Psoas muscle (tissue), 8 donors: ENCODE measurements at places on chromosomes 13 and 19. TPM values are rescaled to one million over a fixed set of nuclear protein-coding genes. Genes with fewer than 3 reads are reported as not detected.
A peak's percentile ranks its signal among the peaks of the same experiment; 100 is the strongest.

DNA sequence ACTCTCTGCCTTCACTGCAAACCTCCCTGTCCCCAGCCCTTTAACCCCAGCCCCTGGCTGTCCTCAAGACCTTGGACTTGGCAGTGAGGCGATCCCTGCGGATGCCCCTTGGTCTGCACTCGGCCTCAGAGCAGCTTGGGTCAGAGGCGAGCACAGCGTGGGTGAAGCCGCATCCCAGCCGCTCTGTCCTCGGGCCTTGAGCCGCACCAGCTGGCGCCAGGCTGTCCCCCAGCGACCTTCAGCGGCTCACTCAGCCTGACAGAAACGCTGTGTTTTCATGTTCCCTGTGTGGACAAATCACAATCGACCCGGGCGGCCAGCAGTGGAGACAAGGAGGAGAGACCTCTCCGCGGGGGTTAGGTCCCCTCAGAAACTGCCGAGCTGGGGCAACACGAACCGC is 52.0 kb downstream of the GNG7 start:
- no peak overlapping the region for H3K27ac ChIP-seq
- no peaks in the 10 kb centered on the region for H3K27me3 ChIP-seq
- no peaks in the 10 kb centered on the region for H3K4me1 ChIP-seq
- H3K4me3 ChIP-seq: no peak overlapping the region

DNA sequence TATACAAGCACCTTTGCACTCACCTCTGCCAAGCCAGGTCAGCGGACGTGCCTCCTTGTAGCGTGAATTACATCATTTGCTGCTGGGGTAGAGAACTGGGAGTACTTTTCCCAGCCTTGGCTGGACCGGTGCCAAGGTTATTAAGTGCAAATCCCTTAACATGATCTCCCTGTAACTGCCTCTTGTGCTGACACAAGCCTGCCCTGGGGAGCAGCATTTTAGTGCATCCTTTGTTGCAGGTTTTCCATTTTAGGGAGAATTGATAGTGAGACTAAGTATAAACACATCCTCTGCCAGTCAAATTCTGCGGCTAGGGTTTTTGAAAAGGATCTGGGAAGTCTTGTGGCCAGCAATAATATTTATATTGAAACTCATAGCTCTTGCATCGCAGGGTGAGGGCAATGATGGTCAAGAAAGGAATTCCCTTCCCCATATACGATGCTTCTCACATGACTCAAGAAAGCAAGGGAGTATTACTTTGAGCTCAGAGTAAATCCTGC is 32.7 kb upstream of the DCLK1 start:
- H3K27ac ChIP-seq: no peak overlapping the region
- H3K4me1 ChIP-seq: no peaks in the 10 kb centered on the region
- H3K27me3 ChIP-seq: no peaks in the 10 kb centered on the region

GRCh38 chr19:6778386-6778785 is 5.9 kb downstream of the VAV1 start:
- no peak overlapping the region for H3K27ac ChIP-seq
- no peaks in the 10 kb centered on the region for H3K27me3 ChIP-seq
- no peak for DNase-seq
- no peaks in the 10 kb centered on the region for H3K4me1 ChIP-seq
- H3K4me3 ChIP-seq: no peak overlapping the region
- no peaks in the 10 kb centered on the region for H3K36me3 ChIP-seq

ZNF66 gene
- polyA plus RNA-seq: 0.34 TPM

- H3K27ac ChIP-seq: no peak overlapping the region
- no peak overlapping the region for H3K4me3 ChIP-seq
- no peak for DNase-seq
- H3K27me3 ChIP-seq: no peaks in the 10 kb centered on the region
- H3K36me3 ChIP-seq: no peaks in the 10 kb centered on the region
These were observed 9.6 kb upstream of the METTL21C start for GRCh38 chr13:102704238-102705058.

- no peaks in the 10 kb centered on the region for H3K27me3 ChIP-seq
- peak; percentile 46 for DNase-seq
- H3K4me1 ChIP-seq: peaks cover 15% of the 10 kb centered on the region
- peak overlapping the region; percentile 23 for H3K27ac ChIP-seq
These were observed 7.7 kb downstream of the TECR start for GRCh38 chr19:14536926-14537692.

DNA sequence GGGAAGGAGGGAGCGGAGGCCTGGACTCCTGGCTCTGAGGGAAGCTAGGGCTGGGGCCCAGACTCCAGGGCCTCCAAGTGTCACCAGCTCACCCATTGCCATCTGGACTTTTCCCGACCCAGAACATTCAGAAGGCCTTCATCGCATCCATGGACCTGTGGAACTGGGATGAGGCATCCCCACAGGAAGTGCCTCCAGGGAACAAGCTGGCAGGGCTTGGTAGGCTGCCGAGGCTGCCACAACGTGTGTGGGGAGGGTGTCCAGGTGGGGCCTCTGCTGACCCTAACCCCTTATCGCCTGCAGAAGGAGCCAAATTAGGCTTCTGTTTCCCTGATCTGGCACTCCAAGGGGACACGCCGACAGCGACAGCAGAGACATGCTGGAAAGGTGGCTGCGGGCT is 767 bp downstream of the ETV2 start:
- DNase-seq: no peak
- H3K4me1 ChIP-seq: peaks cover 4% of the 10 kb centered on the region
- peaks cover 12% of the 10 kb centered on the region for H3K36me3 ChIP-seq
- H3K4me3 ChIP-seq: no peak overlapping the region

GRCh38 chr13:23922005-23922932 is 25.0 kb upstream of the C1QTNF9B start:
- no peaks in the 10 kb centered on the region for H3K36me3 ChIP-seq
- H3K27me3 ChIP-seq: no peaks in the 10 kb centered on the region
- no peaks in the 10 kb centered on the region for H3K4me1 ChIP-seq

GRCh38 chr19:30340771-30341561 is 31.2 kb upstream of the ZNF536 start:
- DNase-seq: no peak
- no peak overlapping the region for H3K4me3 ChIP-seq
- H3K36me3 ChIP-seq: no peaks in the 10 kb centered on the region
- H3K27ac ChIP-seq: no peak overlapping the region

- no peaks in the 10 kb centered on the region for H3K36me3 ChIP-seq
- no peak overlapping the region for H3K27ac ChIP-seq
- H3K4me3 ChIP-seq: no peak overlapping the region
- no peak for DNase-seq
- no peaks in the 10 kb centered on the region for H3K4me1 ChIP-seq
These were observed 214.8 kb downstream of the COG6 start for GRCh38 chr13:39870197-39870747.

- DNase-seq: no peak
- H3K4me3 ChIP-seq: no peak overlapping the region
- H3K36me3 ChIP-seq: no peaks in the 10 kb centered on the region
- H3K4me1 ChIP-seq: no peaks in the 10 kb centered on the region
- no peak overlapping the region for H3K27ac ChIP-seq
- H3K27me3 ChIP-seq: no peaks in the 10 kb centered on the region
These were observed 302.6 kb downstream of the TDRD3 start for GRCh38 chr13:60699636-60700035.

TSSK6 gene
- polyA plus RNA-seq: 0.37 TPM

SHANK1 gene
- not detected for polyA plus RNA-seq

SYCN gene
- polyA plus RNA-seq: not detected

- peak; percentile 65 for DNase-seq
- H3K4me3 ChIP-seq: no peak overlapping the region
- H3K27me3 ChIP-seq: no peaks in the 10 kb centered on the region
- no peak overlapping the region for H3K27ac ChIP-seq
- H3K36me3 ChIP-seq: no peaks in the 10 kb centered on the region
These were observed 130.3 kb upstream of the LSM14A start for GRCh38 chr19:34041925-34042521.

DNA sequence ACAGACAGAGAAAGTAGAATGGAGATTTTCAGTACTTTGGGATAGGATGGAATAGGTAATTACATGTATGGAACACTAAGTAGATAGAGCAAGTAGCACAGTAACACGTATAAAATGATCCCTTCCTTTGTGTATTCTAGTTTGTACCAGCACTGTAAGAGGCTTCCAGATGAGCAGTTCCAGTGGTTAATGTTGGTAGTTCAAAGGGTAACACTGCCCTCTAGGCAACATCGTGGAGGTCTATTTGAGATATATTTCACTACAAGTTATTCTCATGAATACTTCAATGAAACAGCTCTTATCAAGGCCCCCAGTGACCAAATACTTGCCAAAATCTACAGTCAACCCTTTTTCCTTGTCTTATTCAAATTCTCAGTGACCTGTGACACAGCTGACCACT is 13.5 kb upstream of the ZNF563 start:
- H3K36me3 ChIP-seq: peaks cover 27% of the 10 kb centered on the region
- no peaks in the 10 kb centered on the region for H3K27me3 ChIP-seq
- no peaks in the 10 kb centered on the region for H3K4me1 ChIP-seq
- no peak overlapping the region for H3K4me3 ChIP-seq
- no peak overlapping the region for H3K27ac ChIP-seq

DNA sequence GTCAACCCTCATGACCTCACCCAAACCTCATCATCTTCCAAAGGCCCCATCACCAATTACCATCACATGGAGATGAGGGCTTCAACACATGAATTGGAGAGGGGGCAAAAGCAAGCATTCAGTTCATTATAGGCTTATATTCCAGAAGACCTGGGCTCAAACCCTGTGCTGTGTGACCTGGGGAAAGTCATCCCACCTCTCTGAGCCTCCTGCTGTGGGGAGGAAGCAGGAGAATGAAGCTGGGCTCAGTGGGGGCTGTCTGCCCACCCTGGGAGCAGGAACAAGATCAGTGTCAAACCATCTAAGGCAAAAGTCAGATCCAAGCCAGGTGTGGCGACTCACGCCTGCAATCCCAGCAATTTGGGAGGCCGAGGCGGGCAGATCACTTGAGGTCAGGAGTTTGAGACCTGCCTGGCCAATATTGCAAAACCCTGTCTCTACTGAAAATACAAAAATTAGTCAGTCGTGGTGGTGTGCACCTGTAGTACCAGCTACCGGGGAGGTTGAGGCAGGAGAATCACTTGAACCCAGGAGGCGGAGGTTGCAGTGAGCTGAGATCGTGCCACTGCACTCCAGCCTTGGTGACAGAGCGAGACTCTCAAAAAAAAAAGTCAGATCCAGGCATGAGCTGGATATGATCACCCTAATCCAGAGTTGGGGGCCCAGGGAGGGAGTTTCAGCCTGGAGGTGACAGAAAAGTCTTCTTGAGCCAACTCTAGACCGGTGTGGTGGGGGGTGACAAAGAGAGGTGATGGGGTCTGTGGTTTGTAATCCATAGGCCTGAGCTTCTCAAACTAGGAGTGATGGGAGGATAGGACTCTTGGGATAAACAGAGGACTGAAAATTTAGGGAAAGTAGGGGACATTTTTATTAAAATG is 1.6 kb upstream of the TPM4 start:
- H3K36me3 ChIP-seq: no peaks in the 10 kb centered on the region
- peaks cover 9% of the 10 kb centered on the region for H3K27me3 ChIP-seq
- no peak overlapping the region for H3K4me3 ChIP-seq

- no peak overlapping the region for H3K4me3 ChIP-seq
- H3K27me3 ChIP-seq: no peaks in the 10 kb centered on the region
- DNase-seq: peak; percentile 80
- no peaks in the 10 kb centered on the region for H3K36me3 ChIP-seq
- peaks cover 27% of the 10 kb centered on the region for H3K4me1 ChIP-seq
These were observed 1.6 kb upstream of the PDE4C start for GRCh38 chr19:18227781-18228271.

MEIOSIN gene
- polyA plus RNA-seq: not detected

- DNase-seq: peak; percentile 64
- no peak overlapping the region for H3K27ac ChIP-seq
- no peak overlapping the region for H3K4me3 ChIP-seq
- no peaks in the 10 kb centered on the region for H3K36me3 ChIP-seq
These were observed 651 bp downstream of the GAPDHS start for GRCh38 chr19:35533822-35534392.

ZNF541 gene
- polyA plus RNA-seq: 0.08 TPM

DNA sequence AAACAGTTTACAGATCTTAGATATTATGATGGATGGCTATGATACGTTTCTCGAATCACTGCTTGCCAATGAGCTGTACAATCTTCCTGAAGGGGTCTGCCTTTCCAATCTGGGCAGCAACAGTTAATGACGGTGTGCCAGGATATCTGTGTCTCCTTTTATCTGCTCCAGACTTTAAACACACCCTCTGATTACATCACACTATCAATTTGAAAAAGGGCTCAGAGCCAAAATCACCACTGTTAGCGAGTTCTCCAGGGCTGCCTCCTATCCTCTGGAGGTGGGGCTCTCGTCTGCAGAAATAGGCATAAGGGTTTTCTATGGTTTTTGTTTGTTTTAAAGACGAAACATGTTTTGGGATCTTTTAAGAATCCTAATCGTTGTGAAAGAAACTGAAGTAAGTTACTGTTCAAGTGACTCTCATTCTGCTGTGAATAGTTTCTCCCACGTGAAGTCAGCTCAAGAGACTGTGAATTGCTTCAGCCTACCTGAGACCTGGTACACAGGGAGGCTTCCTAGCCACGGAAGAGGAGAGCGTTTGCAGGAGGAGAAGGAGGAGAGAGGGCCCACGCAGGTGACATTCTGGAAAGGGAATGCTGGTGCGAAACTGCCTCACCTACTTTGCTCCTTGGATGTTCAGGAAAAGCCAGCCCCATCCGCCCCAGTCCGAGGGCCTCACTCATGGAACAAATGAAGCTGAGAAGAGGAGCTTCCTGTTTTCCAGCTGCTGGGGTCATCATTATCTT is 15.2 kb upstream of the GJA3 start:
- no peak overlapping the region for H3K4me3 ChIP-seq
- H3K27me3 ChIP-seq: peaks cover 69% of the 10 kb centered on the region
- H3K36me3 ChIP-seq: no peaks in the 10 kb centered on the region
- no peak for DNase-seq
- no peak overlapping the region for H3K27ac ChIP-seq

GRCh38 chr13:32310134-32310706 is 4.9 kb downstream of the ZAR1L start:
- peak overlapping the region; percentile 44 for H3K4me3 ChIP-seq
- H3K27ac ChIP-seq: no peak overlapping the region
- no peaks in the 10 kb centered on the region for H3K36me3 ChIP-seq
- H3K4me1 ChIP-seq: peaks cover 3% of the 10 kb centered on the region
- no peaks in the 10 kb centered on the region for H3K27me3 ChIP-seq
- DNase-seq: no peak

GRCh38 chr19:42207767-42208271 is 9.7 kb downstream of the DEDD2 start:
- DNase-seq: no peak
- no peak overlapping the region for H3K27ac ChIP-seq
- peaks cover 7% of the 10 kb centered on the region for H3K36me3 ChIP-seq
- H3K4me3 ChIP-seq: no peak overlapping the region
- H3K27me3 ChIP-seq: no peaks in the 10 kb centered on the region
- no peaks in the 10 kb centered on the region for H3K4me1 ChIP-seq
